DMS79 (cell line): ENCODE measurements at places on chromosomes 2 and 18.

DNA sequence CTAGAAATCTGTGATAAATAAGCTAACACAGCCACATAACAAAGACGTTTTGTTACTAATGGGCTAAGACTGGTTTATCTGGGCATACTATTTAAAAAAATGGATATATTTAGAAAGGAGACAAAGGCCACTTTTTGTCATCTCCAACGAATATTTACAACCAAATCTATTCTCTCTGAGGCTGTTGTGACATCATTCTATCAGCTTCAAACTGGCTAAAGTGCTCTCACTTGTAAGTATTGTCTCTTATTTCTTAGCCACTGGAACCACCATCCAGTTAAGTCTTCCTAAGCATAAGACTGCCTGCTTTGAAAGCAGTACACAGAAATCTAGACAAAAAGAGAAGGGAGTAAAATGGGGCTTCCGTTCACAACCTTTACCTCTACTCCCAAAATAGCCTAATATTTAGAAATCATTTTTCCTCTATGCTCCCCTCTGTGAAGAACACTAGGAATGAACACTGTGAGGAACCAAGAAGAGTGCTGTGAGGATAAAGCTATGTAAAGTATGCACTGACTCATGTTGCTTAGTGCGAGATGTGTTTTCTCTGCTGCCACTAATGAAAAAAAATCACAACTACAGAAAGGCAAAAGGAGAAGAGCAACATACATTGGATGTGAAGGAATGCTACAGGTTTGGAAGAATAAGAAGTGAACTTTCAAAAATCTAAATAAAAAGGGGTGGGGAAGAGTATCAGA is 264.1 kb downstream of the EXOC6B start:
- DNase-seq: no peak

GRCh38 chr18:9575558-9575957 is 38.8 kb downstream of the PPP4R1 start:
- DNase-seq: no peak

DNA sequence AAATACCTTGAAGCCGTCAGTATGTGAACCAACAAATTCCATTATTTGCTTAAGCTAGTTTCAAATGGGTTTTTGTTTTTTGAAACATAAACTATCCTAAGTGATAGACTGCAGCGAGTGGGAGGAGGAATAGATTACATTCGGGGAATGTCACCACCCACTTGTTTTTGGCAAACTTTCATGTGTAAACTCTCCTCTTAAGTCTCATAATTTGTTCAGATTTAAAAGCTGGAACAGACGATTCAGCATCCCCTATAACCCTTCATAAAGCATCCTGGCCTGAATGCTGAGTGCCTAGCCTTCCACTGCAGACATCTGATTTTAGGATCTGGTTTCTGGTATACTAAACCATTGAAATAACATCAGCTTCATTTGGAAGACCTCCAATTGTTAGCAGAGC is 51.0 kb downstream of the CPO start:
- DNase-seq: no peak

DNA sequence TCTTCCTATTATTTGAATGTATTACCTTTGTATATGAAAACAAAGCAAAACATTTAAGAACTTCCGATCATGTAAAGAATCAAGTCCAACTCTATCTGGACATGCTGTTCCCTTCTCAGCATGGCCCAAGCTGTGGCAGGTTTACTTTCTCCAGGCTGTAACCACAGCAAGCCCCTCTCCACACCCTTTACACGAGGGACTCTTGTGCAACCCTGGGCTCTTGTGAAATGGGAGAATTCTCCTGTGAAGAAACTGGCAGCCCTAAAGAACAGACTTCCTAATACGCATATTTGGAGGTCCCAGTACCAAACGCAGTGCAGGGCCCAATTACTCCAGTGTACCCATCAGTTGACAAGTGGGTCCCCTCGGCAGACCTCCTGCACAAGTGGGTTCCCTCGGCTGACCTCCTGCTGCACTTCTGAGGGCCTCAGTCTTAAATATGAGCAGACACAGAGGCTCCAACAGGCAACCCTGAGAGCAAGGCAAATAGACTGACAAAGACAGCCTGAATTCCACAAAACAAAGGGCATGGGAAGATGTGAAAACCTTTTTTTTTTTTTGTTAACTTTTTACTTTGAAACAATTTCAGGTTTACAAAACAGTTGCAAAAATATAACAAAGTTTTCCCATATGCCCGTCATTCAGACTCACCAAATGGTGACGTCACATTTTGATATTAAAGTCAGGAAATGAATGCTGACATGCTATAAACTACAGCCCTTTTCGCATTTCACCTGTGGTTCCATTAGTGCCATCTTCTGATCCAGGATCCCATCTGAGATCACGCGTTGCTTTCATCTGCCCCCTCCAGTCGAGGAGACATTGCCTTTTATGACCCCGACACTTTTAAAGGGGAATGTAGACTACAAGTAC is 78.2 kb downstream of the FBXO15 start:
- DNase-seq: no peak

- no peak for DNase-seq
Observed at GRCh38 chr18:2805970-2806943, 40.5 kb upstream of the EMILIN2 start.

GRCh38 chr2:71813807-71814470 is 333.7 kb downstream of the CYP26B1 start:
- DNase-seq: no peak

DNA sequence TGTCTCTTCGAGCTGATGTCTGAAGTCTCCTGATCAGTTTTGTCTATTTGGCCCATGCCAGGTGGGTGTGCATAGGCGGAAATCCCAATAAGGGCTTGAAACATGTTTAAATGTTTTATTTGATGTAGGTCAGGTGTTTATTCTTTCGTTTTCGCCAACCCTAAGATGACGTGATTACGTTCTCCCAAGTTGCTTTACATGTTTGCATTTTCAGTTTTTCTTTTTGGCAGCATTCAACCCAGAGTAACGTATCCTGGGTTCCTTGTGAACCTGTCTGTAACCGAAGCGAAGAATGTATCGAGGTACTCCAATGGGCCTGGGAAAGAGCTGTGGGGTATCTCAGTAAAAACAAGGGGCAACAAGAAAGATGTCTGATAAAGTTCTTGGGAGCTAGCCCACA is 3.1 kb downstream of the ALPK2 start:
- no peak for DNase-seq

GRCh38 chr18:2976218-2977132 is 36.5 kb downstream of the LPIN2 start:
- DNase-seq: no peak

GRCh38 chr2:99573634-99574251 is 83.9 kb upstream of the REV1 start:
- no peak for DNase-seq

- DNase-seq: no peak
Observed at GRCh38 chr2:198657512-198658121, 800.1 kb downstream of the SATB2 start.

- no peak for DNase-seq
Observed at GRCh38 chr2:142974288-142975024, 97.0 kb downstream of the KYNU start.

DNA sequence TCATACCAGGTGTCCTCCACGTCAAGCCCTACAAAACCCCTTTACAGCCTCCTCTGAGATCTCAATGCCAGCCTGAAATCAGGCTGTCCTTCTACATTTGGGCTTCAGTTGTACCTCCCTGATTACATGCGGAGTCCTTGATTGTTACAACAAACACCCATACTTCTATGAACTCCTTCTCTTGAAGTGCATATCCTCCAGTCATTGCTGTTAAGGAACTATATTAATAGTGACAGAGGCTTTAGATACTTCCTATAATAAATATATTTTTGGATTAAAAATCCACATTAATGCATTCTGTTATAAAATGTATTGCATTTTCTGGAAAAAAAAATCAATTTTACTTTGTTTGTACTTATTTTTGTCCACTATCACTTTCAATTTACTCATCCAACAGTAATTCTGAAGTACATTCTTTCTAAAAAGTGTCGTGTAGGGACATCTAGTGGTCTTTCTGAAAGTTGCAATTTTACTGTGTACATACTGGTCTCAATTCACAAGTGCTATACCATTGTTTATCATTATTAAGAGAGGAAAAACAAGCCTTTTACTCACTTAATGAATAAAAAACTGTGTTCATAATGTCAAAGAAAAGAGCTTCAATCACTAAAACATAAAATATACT is 316.4 kb downstream of the DSEL start:
- peak; percentile 23 for DNase-seq

GRCh38 chr2:127176371-127177311 is 43.5 kb downstream of the CYP27C1 start:
- DNase-seq: no peak

DNA sequence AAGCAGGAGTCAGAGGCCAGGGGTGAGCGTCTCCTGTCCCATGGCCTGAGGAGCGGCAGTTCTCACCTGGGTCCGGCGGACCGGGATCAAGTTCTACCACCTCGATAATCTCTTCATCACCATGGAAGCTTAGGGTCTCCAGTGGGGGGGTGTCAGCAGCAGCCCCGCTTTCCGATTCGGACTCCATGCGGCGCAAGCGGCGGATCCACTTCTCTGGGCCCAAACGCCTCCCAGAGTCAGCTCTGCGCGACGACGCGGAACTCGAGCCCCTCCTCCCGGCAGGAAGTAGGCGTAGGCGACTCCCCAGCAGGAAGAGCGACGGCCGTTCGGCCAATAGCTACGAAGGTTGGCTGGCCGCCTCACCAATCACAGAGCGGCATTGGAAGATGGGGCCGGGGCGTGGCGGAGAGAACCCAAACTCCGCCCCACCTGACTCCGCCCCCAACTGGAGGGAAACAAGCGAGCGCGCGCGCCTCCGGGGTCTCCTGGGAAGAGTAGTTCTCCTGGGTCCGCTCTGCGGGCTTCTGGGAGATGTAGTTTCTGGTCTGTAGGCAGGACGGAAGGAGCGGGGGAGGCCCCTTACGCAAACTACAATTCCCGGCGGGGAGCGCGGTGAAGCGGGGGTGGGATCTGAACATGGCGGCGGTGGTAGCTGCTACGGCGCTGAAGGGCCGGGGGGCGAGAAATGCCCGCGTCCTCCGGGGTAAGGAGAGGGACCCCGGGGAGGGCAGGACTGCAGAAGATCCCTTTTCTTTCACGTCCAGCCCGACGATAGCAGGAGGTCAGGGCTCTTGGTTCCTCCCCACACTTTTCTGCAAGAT is at the start of the genes AAMP and PNKD:
TSS of gene AAMP (minus strand) at position 238 of the 821 bp plus-strand sequence. CDS start at position 187, 51 bp downstream.
TSS of gene PNKD (plus strand) at position 620 of the 821 bp plus-strand sequence. CDS start at position 637, 17 bp downstream.
- peak; percentile 98 for DNase-seq

- no peak for DNase-seq
Observed at GRCh38 chr2:180664507-180664906, 315.9 kb upstream of the UBE2E3 start.

GRCh38 chr2:119638246-119638645 is 40.8 kb upstream of the TMEM177 start:
- DNase-seq: no peak

DNA sequence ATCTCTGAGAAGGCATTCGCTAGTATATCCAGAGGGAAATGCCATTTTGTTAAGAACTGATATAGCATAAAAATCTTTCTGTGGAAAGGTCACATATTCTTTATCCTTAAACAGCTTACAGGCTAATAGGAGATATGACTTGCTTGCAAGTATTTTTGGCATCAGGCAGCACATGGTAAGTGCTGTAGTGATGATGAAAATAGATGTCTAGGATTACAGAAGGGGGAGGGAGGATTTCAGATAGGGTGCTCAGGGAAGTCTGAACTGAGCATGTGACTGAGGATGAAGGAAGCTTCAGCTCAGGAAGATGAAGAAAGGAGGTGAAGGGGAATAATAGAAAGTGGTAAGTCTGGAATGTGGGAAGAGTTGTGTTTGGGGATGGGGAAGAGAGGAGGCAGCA is 158.5 kb upstream of the NOSTRIN start:
- no peak for DNase-seq

DNA sequence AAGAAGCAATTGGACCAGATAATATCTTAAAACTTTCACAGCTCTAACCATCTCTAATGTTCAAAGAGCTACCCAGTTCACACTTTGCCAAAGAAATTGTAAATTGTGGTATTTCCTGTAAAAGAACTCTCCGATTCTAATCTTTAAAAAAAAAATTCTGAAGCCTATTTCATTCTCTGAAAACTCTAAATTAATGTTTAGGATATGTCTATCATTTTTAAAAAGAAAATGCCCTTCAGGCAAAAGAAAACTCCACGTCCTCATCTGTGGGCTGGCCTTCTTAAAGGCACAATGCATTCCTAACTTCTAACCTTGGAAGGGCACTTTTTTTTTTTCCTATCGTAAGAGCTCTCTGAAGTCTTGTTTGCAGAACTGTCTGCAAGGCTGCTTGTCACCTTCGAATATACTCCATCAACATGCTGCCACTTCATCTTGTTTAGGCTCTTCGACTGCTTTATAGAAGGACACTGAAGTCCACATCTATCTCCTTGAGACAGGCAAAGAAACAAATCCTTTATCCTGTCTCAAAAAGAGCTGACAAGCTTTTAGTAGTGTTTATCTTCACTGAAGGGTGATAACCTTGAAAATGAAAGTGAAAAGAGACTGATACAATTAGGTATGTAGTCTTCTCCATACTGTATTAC is 124.3 kb upstream of the SLC39A10 start:
- no peak for DNase-seq

- no peak for DNase-seq
Observed at GRCh38 chr18:62585274-62586150, 62.7 kb downstream of the ZCCHC2 start.

DNA sequence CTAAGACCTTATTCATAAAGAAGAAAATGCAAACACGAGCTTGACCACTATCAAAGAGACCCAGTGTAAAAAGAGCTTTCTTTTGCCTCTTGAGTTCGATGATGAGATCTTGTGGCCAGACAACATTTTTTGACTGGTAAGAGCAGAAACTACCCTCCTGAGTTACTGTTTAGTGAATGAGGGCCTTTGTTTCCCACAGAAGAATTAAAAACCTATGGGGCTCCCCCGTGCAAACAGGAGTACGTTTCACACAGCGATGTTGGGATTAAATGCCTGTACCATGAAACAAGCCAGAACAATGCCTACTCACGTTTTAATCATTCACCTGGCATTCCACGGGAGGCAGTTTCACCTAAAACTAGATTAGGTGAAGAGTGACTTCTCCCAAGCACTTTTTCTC is 36.0 kb downstream of the MYCN start:
- DNase-seq: no peak

DNA sequence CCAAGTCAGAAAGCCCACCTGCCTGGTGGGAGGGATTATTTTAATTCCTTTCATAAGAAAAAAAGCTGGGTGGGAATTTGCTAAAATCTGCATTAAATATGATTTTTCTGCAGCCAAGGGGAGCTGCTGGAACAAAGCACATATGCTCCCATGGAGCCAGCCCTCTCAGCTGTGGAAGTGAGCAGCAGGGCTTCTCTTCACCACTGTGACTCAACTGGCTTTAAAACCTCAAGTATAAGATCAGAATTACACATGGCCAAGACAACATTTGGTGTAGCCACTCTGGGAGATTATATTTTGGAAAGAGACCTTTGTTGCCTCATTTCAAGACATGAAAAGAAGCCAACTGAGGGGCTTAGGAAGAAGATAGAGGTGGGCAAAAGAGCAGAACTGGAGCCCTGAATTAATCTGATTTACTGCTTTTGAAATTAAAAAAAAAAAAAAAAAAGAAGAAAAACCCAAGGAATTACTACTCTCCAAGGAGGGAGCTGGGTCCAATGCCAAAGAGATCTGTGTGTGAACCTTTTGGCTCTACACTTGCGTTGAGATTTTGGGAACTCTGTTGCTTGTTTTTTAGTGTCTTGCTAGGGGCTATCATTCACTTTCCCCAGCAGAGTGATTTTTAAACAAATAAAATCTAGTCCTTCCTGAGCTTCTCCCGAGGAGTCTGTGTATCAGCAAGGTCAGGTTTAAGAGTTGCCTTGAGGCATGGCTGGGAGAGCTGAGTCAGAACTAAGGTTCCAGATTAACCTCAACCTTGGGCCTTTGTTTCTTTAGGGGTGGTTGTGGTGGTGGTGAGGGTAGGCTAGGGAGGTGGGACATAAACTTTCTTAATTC is 6.0 kb downstream of the LHCGR start:
- DNase-seq: no peak
